ENCODE measurements at places on chromosomes 12 and 14.
A peak's percentile ranks its signal among the peaks of the same experiment; 100 is the strongest.

DNA sequence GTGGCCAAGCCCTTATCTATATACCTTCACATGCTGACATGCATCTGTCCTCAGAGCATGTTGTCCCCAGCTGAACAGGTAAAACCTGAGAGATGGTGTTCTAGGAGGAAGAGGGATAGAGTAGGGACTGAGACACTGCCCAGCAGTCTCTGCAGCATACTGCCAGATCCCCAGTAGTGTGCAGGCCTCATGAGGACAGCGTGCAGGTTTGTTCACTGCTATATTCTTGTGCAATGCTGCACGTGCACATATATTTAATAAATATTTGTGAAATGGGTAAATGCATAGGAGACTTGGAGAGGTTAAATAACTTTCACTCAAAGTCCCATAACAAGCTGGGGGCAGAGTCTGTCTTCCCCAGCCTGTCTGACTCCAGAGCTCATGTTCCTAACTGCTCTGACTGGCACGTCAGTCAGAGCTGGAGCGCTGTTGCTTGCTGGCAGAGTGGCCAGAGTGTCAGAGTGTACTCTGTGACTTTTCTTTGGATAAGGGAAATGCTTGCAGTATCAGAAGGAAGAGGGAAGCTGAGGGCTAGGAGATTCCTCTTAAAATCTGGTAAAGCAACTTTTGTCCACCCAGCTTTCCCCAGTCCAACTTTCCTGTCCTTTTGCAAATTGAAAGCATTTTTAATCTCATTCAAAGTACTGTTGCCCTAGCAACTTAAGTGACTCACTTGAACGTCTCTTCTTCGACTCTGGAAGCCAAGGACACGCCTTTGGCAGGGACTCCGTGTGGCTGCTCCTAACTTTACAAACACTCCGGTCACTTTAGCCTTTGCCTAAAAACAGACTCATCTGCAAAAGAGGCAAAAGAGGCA, 14.9 kb upstream of the POLR3B start:
- DNase-seq, result no peak

DNA sequence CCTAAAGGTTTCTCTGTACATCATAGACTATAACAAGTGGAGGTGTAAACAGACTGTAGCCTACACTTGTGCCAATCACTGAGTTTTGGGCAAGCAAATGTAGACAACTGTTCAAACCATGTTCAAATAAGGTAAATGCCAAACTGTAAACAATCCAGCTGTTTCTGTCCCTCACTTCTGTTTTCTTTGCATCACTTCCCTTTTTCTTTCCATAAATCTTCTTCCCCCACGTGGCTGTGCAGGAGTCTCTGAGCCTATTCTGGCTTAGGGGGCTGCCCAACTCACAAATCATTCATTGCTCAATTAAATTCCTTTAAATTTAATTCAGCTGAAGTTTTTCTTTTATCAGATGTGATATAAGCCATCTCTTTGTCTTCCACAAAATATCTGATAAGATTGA, 65.1 kb upstream of the CPM start:
- peak; percentile 77 for DNase-seq

DNA sequence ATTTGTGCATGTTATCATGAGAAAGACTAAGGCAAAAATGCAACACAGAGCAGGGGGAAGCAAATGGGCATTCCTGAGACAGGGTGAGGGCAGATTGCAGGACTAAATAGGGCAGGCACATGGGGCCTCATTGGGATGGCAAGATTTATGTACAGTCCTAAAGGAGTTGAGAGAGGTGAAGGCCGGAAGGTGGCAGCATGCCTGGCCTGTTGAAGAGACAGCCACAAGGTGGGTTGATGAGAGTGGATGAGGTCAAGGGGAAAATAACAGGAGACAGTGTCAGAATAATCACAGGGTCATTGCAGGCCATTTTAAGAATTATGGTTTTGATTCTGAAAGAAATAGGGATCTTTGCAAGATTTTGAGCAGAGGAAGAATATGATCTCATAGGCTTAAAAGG, 21.0 kb downstream of the PAH start:
- no peak for DNase-seq

DNA sequence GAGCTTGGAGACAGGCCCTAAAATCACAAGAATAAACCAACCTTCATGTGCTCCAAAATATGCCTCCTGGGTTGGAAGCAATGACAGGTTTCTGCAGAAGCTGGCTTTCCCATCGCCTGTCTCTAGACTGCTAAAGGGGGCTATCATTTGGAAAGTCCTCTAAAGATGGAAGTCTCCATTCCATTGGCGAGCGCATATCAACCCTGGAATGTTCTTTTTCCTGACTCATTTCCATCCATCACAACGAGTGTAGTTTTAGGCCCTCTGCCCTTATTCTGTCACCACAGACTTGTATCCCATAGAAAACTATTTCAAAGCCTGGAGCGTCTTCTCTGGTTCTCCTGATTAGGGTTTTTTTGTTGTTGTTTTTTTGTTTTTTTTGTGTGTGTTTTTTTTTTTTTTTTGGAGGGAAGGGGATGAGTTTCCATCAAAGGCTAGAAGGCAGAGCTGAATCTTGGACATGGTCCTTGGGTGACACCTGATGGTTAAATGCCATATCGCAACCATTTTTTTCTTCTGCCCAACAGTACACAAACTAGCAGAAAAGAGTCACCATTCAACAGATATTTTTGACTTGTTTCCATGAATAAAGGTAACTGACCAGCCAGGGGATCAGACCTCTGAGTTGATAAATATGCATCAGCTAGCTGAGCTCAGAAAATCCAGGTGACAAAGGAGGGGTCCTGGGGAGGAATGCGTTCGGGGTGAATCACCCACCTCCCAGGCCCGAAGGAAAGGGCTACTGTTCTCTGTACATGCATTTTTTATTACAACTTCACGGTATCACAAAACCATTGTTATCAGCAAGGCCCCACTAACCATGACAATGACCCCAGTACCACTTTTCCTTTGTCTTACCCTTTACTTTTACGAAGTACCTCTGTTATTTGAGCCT, 40.5 kb downstream of the KCNA5 start:
- DNase-seq, result peak; percentile 29

GRCh38 chr14:67941456-67942018, 122.0 kb downstream of the RAD51B start:
- DNase-seq, result no peak

DNA sequence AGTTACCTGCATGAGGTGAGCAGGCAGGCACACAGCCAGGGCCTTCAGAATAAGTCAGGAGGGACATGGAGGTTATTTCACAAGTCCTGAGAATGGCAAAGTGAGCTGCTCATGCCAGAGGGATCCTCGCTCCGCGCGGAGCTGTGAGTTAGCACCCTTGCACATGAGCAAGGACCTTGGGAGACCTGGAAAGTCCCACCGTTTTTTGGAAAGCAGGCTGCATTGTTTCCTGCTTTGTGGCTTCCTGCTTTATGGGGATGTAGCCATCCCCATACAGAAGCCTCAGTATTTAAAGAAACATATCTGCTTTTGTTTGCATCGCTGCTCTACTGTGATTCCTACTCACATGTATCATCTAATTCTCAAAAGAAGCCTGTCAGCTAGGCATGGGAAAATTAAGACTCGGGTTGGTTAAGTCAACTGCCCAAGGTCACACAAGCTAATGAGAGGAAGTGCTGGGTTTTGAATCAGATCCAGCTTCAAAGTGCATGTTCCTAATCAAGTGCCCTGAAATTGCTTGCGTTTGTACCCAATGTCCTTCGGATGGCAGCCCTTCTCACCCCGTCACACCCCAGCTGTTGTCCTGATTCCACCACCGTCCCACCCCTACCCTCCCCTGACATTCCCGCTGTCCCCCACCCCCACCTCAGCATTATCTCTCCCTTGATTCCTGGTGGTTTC, 106.2 kb downstream of the CRACR2A start:
- DNase-seq, result no peak

- DNase-seq, result no peak
Measured at GRCh38 chr12:78171061-78171460, 340.4 kb downstream of the NAV3 start.

DNA sequence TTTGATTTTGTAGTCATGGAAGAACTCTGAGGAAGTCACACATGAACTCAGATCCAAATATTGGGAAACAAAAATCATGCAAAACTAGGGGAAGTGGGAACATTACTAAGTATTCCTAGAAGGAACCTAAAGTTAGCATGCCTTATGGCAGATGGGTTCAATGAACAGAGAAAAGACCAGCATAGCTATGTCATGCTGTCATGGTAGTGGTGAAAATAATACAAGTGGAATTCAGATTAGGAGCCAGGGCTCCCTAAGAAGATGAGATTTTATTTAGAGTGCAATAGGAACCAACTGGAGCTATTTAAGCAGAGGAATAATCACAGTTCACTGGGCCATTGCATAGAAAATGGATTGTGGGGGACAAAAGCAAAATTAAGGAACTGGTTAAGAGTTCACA, 134.0 kb downstream of the DIO2 start:
- DNase-seq, result no peak

DNA sequence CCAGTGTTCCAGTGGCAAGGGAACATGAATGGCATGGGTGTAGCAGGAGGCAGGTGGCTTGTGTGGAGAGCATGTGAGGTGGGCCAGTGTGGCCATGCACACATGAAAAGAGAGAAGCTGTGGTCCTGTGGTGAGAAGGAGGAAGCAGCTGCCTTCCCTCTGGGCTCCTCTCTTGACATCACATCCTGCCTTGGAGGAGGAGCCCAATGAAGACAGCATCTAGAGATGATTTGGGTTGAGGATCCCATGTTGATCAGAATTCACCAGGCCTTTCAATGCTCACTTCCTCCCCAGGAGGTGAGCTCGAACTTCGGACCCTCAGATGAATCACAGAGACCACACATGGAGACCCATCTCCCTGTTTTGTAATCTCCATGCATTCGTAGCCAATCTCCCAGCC, 82.6 kb downstream of the LRRC74A start:
- peak; percentile 79 for DNase-seq

DNA sequence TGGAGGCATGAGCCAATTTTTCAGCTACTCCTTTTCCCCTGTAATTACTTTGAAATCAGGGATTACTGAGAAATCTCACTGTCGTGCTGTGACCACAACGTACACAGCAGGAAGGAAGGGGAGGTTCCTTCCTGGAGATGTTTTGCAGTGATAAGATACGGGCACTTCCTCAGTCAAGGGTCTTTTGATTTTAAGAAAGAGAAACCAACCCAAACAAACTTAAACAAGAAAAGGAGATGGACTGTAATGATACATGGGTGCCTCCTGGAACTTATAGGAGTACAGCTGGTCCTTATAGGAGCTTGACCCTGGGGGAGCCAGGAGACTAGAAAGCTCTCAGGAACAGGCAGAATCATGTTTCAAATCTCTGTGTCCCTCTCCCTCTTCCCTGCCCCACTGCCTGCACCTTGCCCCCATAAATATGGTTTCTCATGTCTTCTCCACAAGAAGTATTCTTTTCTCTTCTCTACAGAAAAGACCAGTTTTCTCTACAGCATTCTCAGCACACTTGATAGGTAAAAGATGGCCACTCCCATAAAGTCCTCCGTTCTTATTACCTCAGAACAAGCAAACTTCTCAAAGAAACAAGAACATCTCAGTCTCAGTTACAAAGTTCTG, 281.1 kb upstream of the AMIGO2 start:
- DNase-seq, result peak; percentile 48

DNA sequence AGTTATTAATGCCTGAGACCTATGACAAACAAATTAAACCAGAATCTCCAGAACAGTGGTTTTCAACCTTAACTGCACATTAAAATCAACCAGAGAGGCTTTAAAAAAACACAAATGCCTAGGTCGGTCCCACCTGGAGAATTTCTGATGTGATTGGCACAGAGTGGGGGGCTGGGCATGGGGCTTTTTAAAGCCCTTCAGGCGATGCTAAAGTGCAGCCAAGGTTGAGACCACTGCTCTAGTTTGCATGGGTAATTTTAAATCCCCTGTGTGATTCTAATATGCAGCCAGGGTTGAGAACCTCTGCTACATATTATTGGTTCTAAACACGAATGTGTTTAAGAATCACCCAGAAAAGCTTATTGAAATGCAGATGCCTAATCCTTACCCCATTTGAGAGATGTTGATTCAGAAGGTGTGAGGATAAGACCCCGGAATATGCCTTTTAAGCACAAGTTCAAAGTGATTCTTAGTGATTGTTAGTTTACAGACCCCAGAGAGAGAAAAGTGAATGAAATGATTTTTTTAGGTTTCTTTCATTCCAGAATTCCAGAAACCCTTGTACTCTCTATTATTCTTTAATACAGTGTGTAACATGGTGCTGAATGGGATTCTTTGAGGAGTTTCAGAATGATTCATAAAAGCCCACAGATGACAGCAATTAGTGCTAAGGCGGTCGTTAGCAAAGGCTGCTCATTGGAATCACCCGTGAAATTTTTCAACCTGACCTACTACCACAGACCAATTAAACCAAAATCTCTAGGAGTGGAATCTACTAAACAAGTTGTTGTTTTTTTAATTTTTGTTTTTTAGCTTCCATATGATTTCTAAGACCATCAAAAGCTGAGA, 44.9 kb downstream of the LIN7A start:
- no peak for DNase-seq

- peak; percentile 41 for DNase-seq
Measured at GRCh38 chr12:75739912-75740311, 228.5 kb upstream of the KRR1 start.

GRCh38 chr12:68807576-68808387, at the start of gene MDM2:
MDM2 (plus strand) TSS chr12:68808177; CDS start chr12:68808478, 301 bp downstream.
- DNase-seq, result peak; percentile 95

Data from inflammatory macrophage treated with lipopolysaccharide for 4 hours (primary cell).